ENCODE measurements at places on chromosomes 6 and 20.

GRCh38 chr20:63253438-63254231 is 628 bp downstream of the NKAIN4 start:
- no peak for DNase-seq

GRCh38 chr20:40768105-40768504 is 79.1 kb upstream of the MAFB start:
- DNase-seq: no peak

DNA sequence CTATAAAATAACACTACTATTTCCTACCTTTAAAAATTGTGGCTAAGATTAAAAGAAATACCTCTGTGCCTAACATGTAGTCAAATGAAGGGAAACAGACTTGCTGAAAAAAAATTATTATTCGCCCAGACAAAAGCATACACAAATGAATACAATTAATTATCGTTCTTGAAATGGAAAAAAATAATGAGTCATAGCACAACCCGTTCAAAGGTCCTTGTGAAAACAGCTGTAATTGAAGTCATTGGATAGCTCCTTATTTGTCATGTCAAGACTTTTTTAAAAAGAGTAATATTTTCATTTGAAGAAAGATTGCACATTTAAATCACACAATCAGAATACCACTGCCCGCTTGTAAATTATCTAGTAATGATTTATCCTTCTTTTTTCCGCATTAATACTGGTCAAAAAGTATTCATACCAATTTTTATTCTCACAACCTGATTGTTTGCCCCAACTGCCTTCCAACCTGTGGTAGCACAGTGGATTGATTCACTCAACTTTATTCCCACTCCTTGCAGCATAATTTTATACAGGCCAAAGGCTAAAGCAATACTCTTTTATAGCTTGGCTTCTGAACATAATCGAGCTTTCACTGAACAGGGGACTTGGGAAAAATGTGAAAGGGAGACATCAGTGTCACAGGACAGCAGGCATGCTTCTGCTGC is 655.2 kb upstream of the MAP3K7 start:
- peak; percentile 30 for DNase-seq

DNA sequence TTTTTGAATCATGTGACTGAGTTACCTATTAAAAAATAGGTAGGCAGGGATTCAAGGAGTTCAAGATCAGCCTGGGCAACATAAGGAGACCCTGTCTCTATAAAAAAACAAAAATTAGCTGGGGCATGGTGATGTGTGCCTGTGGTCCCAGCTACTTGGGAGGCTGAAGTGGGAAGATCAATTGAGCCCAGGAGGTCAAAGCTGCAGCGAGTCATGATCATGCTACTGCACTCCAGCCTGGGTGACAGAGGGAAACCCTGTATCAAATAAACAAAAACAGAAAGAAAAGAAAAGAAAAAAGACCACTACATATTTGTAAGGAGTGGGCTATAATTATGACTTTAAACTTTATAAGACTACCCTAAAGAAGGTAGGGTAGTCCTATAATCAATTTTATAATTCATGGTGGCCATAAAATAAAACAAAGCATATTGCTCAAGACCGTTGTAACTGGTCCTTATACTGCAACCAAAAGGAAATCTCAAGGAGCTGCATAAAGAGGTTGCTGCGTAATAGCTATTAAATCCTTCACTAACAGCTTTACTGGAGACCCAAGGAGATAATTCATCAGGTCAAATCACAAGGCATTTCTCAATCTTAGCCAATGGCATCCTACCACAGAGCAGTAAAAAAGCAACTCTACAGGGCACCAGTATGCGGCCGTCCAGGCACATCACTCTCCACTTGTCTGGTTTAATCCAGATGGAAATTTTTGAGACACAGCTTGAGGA is 13.5 kb downstream of the PIGU start:
- no peak for DNase-seq

GRCh38 chr20:53369871-53370270 is 223.8 kb downstream of the ZNF217 start:
- no peak for DNase-seq
